ENCODE measurements at places on chromosomes 16 and 17.
A peak's percentile ranks its signal among the peaks of the same experiment; 100 is the strongest.

DNA sequence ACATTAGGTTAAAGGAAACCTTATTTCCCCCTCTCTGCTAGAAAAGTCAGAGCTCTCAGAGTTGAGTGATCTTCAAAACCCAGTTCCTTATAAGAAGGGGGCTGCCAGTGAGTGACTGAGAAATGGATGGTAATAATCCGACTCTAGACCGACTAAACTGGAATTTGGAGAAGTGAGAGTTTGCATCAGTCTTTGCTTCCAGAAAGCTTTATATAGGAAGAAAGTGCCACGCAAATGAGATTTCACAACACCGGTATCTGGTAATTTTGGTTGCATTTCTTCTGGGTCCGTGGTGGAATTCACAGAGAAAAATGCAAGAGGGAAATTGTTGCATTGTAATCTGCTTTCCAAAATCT is 271.4 kb downstream of the MAF start:
- H3K4me1 ChIP-seq: peaks cover 7% of the 10 kb centered on the region
- no peaks in the 10 kb centered on the region for H3K36me3 ChIP-seq
- no peak for DNase-seq
- no peak overlapping the region for H3K4me3 ChIP-seq
- H3K27me3 ChIP-seq: no peaks in the 10 kb centered on the region
- H3K27ac ChIP-seq: no peak overlapping the region

DNA sequence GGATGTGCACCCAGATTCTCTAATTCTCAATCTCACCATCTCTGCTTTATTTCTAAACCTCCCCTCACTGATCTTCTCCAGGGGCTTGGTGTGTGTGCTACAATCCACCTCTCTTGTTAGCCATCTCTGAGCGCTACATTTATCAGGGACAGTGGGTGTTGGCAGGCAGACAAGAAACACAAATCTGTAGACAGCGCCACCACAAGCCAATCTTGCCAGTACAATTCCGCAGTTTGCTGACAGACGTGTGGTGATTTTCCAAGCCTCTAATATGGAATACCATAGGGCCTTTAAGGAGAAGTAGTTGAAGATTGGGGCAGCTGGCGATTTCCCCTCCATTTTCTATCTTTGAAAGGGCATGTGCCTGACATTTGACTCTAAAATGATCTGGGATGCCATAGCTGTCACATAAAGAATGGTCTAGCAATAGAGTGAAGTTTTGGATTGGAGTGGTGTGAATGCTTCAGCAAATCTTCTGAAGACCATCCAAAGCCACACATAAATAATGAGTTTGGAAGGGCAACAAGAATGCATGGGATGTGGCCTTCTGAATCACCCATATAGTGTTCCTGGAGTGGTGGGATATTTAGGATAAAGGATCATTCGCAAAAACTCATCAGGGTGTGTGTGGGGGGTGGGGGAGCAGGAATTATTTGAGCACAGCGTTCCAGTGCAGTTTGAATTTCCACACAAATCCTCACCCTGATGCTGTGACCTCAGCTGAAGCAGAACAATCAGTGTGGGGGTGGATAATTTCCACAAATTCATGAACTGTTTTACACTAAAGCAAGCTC is 12.0 kb upstream of the ANKFN1 start:
- H3K4me1 ChIP-seq: no peaks in the 10 kb centered on the region
- no peak for DNase-seq
- H3K27me3 ChIP-seq: no peaks in the 10 kb centered on the region
- H3K4me3 ChIP-seq: no peak overlapping the region
- no peaks in the 10 kb centered on the region for H3K36me3 ChIP-seq

- no peaks in the 10 kb centered on the region for H3K36me3 ChIP-seq
- no peak overlapping the region for H3K27ac ChIP-seq
- no peaks in the 10 kb centered on the region for H3K4me1 ChIP-seq
- H3K27me3 ChIP-seq: no peaks in the 10 kb centered on the region
- H3K4me3 ChIP-seq: no peak overlapping the region
- no peak for DNase-seq
Observed at GRCh38 chr16:11620243-11621003, 33.7 kb upstream of the LITAF start.

- H3K36me3 ChIP-seq: peaks cover 15% of the 10 kb centered on the region
- H3K27me3 ChIP-seq: no peaks in the 10 kb centered on the region
- H3K4me1 ChIP-seq: peaks cover 8% of the 10 kb centered on the region
- H3K27ac ChIP-seq: no peak overlapping the region
Observed at GRCh38 chr17:64153565-64154312, 23.8 kb upstream of the ERN1 start.

GRCh38 chr16:17571499-17572093 is 100.8 kb upstream of the XYLT1 start:
- H3K36me3 ChIP-seq: no peaks in the 10 kb centered on the region
- H3K4me3 ChIP-seq: no peak overlapping the region
- H3K27me3 ChIP-seq: no peaks in the 10 kb centered on the region
- H3K27ac ChIP-seq: no peak overlapping the region
- DNase-seq: no peak

DNA sequence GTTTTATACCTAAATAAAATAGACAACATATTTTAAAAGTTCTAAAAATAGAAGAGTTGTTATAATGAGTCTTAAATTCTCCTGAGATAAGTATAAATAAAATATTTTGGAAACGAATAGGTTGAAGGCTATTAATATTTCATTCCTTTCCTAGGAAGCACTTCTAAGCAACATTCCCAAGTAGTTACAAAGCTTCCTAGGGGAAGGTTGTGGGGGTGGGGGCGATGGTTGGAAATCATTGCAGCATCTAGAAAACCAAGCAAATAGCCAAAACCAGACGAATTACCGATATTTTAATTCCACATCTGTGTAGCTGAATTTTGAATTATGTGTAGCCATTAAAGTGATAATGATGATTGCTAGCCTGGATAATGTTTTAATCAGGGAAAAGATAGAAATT is 26.9 kb downstream of the PTRH2 start:
- no peak for DNase-seq
- peaks cover 100% of the 10 kb centered on the region for H3K36me3 ChIP-seq
- H3K4me1 ChIP-seq: no peaks in the 10 kb centered on the region
- no peaks in the 10 kb centered on the region for H3K27me3 ChIP-seq

DNA sequence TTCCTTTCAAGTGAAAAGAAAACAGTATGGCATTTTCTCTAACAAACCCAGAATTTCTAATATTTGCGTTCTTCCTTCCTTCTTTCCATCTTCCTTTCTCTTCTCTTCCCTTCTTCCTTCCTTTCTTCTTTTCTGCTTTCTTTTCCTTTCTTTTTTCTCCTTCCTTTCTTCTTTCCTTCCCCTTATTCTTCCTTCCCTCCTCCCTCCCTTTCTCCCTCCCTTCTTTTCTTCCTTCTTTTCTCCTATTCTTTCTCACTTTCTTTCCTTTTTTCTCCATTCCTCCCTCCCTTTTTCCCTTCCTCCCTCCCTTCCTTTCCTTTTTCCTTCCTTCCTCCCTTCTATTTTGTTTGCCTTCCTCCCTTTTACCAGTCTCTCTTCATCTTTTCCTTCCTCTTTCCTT is 194.8 kb downstream of the SHCBP1 start:
- H3K36me3 ChIP-seq: no peaks in the 10 kb centered on the region
- no peak overlapping the region for H3K27ac ChIP-seq

DNA sequence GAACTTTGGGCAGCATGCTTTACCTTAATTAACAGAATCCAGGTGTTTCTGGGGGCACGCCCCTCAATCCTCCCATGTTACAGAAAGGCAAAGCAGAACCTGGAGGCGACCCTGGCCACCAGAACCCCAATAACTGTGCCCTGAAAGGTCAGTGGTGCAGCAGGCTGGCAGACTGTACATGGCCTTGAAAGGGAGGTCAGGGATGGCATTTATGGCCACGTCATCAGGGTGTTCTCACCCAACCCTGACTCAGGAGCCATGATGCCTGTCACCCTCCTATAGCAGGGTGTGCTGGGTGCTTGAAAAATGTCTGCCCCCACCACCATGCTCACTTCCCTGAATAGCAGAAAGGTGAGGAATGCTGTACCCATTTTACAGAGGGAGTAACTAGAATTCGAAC is 177.7 kb downstream of the TMEM132E start:
- H3K4me3 ChIP-seq: no peak overlapping the region
- no peaks in the 10 kb centered on the region for H3K36me3 ChIP-seq
- peaks cover 4% of the 10 kb centered on the region for H3K27me3 ChIP-seq
- H3K27ac ChIP-seq: peak overlapping the region; percentile 82

- no peak within 1 kb of the TSS for H3K4me3 ChIP-seq
- DNase-seq: no peak
- H3K4me1 ChIP-seq: peaks cover 4% of the 10 kb centered on the region
- H3K36me3 ChIP-seq: no peaks in the 10 kb centered on the region
- no peak within 1 kb of the TSS for H3K27ac ChIP-seq
Observed at GRCh38 chr16:31428279-31428597, at the start of gene COX6A2. TSS of gene COX6A2 (minus strand) at chr16:31428360. CDS start at chr16:31428325, 35 bp downstream.

DNA sequence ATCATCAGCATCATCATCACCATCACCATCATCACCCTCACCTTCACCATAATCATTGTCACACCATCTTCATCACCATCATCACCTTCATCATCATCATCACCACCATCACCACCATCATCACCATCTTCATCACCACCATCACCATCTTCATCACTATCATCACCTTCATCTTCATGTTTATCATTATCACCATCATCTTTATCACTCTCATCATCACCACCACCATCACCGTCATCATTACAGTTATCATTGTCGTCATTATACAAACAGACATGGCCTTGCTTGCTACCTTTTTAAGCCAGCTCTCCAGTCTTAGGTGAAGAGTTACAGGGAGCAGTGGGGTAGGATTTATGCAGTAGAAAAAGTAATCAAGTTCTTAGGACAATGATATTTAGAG is 114.9 kb downstream of the IRF8 start:
- peaks cover 13% of the 10 kb centered on the region for H3K27me3 ChIP-seq
- no peak for DNase-seq
- H3K36me3 ChIP-seq: no peaks in the 10 kb centered on the region
- no peaks in the 10 kb centered on the region for H3K4me1 ChIP-seq
- no peak overlapping the region for H3K27ac ChIP-seq

GRCh38 chr17:44589316-44590071 is 32.2 kb downstream of the FZD2 start:
- no peaks in the 10 kb centered on the region for H3K36me3 ChIP-seq
- no peak overlapping the region for H3K4me3 ChIP-seq
- DNase-seq: no peak

GRCh38 chr17:339193-340061 is 13.2 kb downstream of the RPH3AL start:
- no peak overlapping the region for H3K27ac ChIP-seq
- peaks cover 7% of the 10 kb centered on the region for H3K27me3 ChIP-seq
- no peak overlapping the region for H3K4me3 ChIP-seq
- no peak for DNase-seq
- no peaks in the 10 kb centered on the region for H3K36me3 ChIP-seq

GRCh38 chr16:8408855-8409567 is 181.3 kb downstream of the TMEM114 start:
- peaks cover 4% of the 10 kb centered on the region for H3K27me3 ChIP-seq
- no peak overlapping the region for H3K4me3 ChIP-seq
- no peaks in the 10 kb centered on the region for H3K4me1 ChIP-seq
- no peak for DNase-seq
- no peak overlapping the region for H3K27ac ChIP-seq
- no peaks in the 10 kb centered on the region for H3K36me3 ChIP-seq

- H3K27ac ChIP-seq: no peak overlapping the region
- no peak for DNase-seq
- peak overlapping the region; percentile 99 for H3K4me3 ChIP-seq
- no peaks in the 10 kb centered on the region for H3K4me1 ChIP-seq
- peaks cover 64% of the 10 kb centered on the region for H3K36me3 ChIP-seq
- H3K27me3 ChIP-seq: no peaks in the 10 kb centered on the region
Observed at GRCh38 chr17:75668489-75668888, 1.4 kb downstream of the SAP30BP start.

GRCh38 chr16:8229011-8229520 is 361.2 kb downstream of the TMEM114 start:
- H3K27ac ChIP-seq: no peak overlapping the region
- H3K27me3 ChIP-seq: no peaks in the 10 kb centered on the region
- H3K4me1 ChIP-seq: peaks cover 6% of the 10 kb centered on the region
- no peak overlapping the region for H3K4me3 ChIP-seq

- no peaks in the 10 kb centered on the region for H3K27me3 ChIP-seq
- no peak for DNase-seq
- peaks cover 7% of the 10 kb centered on the region for H3K4me1 ChIP-seq
- no peak overlapping the region for H3K27ac ChIP-seq
- no peak overlapping the region for H3K4me3 ChIP-seq
Observed at GRCh38 chr16:66658143-66658859, 38.2 kb downstream of the CMTM4 start.

GRCh38 chr17:10779609-10780008 is 24.3 kb downstream of the TMEM238L start:
- no peak for DNase-seq
- H3K4me1 ChIP-seq: no peaks in the 10 kb centered on the region
- no peak overlapping the region for H3K27ac ChIP-seq
- H3K27me3 ChIP-seq: no peaks in the 10 kb centered on the region

DNA sequence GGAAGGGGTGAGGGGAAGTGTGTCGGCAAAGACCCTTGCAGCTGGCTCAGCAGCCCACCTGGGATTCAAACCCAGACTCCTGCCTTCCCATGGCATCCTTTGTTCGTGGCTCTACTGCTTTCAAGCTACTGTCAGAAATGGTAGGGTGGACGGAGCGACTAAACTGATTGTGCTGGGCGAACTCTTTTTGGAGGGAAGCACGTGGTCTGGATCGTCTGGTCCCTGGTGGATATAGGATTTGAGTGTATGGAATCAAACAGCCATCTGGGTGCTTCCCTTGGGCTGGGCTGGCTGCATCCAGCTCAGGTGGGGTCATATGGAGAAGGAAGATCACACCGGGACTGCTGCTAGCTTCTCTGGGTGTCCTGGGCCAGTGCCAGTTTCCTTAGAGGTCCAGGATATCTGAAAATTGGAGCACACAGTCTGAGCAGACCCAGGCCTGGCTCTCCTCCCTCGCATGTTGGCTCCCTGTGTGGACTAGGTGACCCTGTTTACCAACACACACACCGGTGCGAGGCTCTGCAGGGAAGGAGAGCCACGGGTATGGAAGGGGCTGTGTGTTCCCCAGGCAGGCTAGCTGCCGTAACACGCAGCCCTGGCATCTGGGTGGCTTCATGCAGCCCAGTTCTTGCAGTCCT is 8.6 kb downstream of the CMIP start:
- DNase-seq: no peak
- peaks cover 19% of the 10 kb centered on the region for H3K4me1 ChIP-seq
- peaks cover 11% of the 10 kb centered on the region for H3K36me3 ChIP-seq
- no peaks in the 10 kb centered on the region for H3K27me3 ChIP-seq
- H3K4me3 ChIP-seq: no peak overlapping the region

- no peaks in the 10 kb centered on the region for H3K4me1 ChIP-seq
- H3K4me3 ChIP-seq: no peak overlapping the region
- DNase-seq: no peak
- no peak overlapping the region for H3K27ac ChIP-seq
- H3K36me3 ChIP-seq: no peaks in the 10 kb centered on the region
Observed at GRCh38 chr17:9802294-9802693, 10.9 kb upstream of the DHRS7C start.

DNA sequence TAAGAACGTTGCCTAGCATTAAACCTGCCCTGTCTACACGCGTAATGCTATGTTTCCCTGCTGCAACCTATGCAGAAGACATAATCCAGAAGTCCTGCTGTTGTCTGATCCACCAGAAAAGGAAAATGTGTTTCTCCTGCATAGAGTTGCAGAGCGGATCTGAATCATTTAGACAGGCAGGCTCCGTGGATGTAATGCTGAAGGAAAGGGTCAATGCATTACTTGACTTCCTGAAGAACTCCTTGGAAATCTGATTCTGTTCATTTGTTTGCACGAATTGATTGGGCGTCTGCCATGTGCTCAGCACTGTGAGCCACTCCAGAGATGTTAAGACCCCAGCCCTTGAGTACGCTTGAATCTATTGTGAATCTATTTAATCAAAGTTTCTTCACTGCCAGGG is 83.4 kb downstream of the FOXL1 start:
- DNase-seq: no peak
- no peak overlapping the region for H3K4me3 ChIP-seq
- H3K4me1 ChIP-seq: no peaks in the 10 kb centered on the region

GRCh38 chr16:29023279-29024277 is 38.7 kb downstream of the LAT start:
- no peaks in the 10 kb centered on the region for H3K4me1 ChIP-seq
- no peaks in the 10 kb centered on the region for H3K27me3 ChIP-seq
- no peak for DNase-seq
